ENCODE measurements at places on chromosomes 2 and 18. TPM values are rescaled to one million over a fixed set of nuclear protein-coding genes. Genes with fewer than 3 reads are reported as not detected.

LYG1 gene
- total RNA-seq, result 1.1 TPM

ID2 gene
- total RNA-seq, result 176 TPM

FASTKD2 gene
- 27.7 TPM for total RNA-seq

RAB6D gene
- total RNA-seq, result not detected

EML6 gene
- 1.0 TPM for total RNA-seq

- no peak for DNase-seq
These were observed 66.3 kb upstream of the CHRNA1 start for GRCh38 chr2:174830561-174830960.

- no peak for DNase-seq
These were observed at the start of gene ASTL for GRCh38 chr2:96138179-96139145. Gene ASTL, minus strand, starts transcription at chr2:96138502. Its CDS starts 66 bp downstream, at chr2:96138436.

GRCh38 chr2:46493971-46494250 is 14.5 kb downstream of the TMEM247 start:
- DNase-seq, result no peak

- DNase-seq, result no peak
These were observed 83.9 kb downstream of the MARCO start for GRCh38 chr2:119025762-119026351.

DNA sequence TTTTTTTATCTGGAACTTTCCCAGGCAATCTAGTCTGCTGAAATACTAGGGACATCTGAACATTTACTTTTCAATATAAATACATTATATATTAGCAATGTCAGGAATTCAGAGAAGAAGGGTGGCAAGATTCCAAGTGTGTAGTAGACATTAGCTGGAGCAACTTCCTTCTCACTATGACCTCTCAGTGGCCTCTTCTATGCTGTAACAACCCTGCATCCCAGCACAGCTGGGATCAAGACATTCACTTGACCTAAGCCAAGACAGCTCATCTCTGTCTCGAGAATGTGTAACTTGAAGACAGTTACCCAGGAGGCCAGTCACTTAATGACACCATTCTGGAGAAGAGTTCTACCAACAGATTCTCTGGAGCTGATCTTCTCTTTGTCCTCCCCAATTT is 61.7 kb upstream of the RALBP1 start:
- DNase-seq, result no peak

GRCh38 chr2:135820003-135820618 is 16.9 kb downstream of the LCT start:
- DNase-seq, result no peak

DNA sequence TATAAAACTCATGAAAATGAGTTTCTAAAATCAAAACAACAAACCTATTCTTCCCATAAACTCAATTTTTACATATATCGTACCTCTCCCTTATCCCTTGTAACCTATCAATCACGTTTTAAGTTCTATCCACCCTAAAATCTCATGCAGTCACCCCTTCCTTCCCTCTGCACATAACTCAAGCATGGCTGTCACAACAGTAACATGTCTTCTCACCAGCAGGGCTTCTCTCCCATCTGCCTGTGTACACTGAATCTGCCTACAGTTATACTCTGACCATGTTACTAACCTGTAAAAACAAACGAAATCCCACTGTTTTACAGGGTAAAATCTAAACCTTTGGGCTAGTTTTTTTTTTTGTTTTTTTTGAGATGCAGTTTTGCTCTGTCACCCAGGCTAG is 68.2 kb downstream of the MAP4K3 start:
- DNase-seq, result no peak

- no peak for DNase-seq
These were observed 71.0 kb downstream of the SGPP2 start for GRCh38 chr2:222495388-222495787.

DNA sequence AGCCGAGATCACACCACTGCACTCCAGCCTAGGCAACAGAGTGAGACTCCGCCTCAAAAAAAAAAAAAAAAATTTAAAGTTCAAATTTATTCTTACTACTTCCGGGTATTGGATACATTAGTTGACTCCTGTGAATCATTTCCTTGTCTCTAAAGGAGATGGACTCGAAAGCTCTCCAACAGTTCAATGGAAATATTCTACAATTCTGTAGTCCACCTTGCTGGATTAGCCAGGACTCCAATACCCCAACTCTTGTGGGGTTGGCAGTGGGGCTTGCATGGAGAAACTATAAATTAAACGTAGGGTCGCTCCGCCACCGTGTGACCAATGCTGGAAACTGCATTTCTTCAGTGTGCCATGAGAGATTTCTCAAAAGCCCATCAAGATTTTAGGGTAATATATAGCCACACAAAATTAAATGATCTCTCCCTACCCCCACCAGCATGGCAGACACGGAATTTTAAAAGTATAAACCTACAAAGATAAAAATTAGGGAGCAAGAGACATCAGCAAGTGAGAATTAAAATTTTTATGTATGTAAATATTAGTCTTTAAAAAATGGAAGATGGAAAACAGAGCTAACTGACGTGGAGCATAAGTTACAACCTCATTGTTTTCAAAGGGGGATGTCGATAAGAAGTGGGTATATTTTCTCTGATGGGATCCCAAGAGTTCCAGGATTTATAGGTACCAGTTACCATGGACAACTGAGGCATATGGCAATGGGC is 27.8 kb upstream of the GAREM2 start:
- peak; percentile 58 for DNase-seq

GRCh38 chr2:236008857-236009256 is 159.3 kb downstream of the GBX2 start:
- no peak for DNase-seq

- no peak for DNase-seq
These were observed 3.9 kb upstream of the PRELID3A start for GRCh38 chr18:12403601-12404506.

DNA sequence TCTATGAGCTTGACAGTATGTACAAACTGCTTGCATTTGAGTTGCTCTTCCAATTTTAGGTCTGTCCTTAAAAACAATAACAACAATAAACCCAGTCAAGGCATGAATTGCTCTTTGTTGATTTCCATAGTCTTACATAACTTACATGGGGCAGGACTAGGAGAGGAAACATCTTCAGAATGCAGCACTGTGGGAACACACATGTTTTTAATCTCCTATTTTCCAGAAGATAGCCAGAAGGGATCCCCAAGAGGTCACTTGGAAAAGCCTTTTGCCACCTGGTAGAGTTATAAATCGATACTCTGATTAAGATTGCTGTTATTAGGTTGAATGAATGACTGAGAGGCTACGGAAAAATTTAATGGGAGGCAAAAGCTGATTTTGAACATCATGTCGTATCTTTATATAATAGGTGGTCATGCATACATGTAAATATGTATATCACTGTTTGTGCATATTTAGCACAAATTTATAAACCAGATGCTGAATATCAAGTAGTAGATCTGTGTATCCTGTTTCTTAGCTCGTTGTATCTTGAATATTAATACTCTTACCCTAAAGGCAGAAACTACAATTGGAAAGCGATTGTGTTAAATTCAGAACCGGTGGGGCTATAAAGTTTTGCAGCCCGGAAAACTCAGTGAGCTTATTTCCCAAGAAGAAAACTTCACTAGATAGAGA is 479.4 kb upstream of the TCF4 start:
- DNase-seq, result no peak

- DNase-seq, result peak; percentile 27
These were observed 8.9 kb upstream of the TMEM185B start for GRCh38 chr2:120231974-120232635.

DNA sequence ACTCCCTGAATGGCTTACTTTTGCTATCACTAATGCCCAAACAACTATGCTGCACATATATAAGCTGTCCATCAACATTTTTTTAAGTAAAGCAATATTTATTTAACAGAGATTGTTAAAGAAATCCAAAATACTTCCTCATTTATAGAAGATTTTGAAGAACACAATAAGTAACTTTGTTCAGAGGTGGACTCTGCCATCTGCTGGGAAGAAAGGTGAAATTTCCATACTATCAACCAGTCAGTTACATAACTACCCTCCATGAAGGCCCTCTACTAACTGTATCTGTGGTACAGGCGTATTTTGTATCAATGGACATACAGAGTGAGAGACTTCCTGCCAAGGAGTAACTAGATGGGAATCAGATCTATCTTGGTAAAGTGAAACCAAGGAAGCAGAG is 106.0 kb downstream of the DTNB start:
- no peak for DNase-seq

GRCh38 chr2:179107737-179108136 is 57.8 kb upstream of the CCDC141 start:
- no peak for DNase-seq

- no peak for DNase-seq
These were observed 557.1 kb upstream of the CHAC2 start for GRCh38 chr2:53210538-53210937.

DNA sequence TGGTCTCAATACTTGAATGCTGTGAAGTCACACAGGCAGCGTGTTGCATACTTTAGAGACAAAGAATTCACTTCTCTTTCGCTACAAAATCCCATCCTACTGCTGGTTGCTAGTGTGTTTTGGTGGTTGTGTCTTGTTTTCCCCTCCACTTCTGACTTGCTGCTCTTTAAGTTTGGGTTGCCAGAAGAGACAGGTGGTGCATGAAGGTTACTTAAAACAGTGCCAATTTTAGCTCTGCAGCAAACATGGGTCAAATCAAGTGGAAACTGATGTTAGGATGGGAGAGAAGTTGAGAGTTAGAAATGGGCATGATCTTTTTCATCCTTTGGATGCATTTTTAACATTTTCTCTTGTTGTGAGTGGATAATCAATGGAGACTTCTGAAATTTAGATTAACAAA is 136.2 kb upstream of the KCNH7 start:
- DNase-seq, result no peak

DNA sequence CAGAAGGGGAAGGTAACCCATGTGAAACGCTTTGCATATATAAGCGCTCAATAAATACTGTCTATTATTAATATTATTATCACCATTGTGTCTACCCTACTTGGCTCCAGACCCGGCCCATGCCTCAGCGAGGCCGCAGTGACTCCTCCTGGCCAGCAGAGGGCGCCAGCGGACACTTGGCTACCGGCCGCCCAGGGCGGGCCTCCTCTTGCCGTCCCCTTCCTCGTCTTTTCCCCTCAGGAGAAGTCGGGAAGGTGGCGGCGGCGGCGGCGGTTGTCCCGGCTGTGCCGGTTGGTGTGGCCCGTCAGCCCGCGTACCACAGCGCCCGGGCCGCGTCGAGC is at the start of gene AGFG1:
TSS of gene AGFG1 (plus strand) at position 233 of the 341 bp plus-strand sequence. CDS start 266 bp downstream, outside the sequence.
- peak; percentile 83 for DNase-seq

DNA sequence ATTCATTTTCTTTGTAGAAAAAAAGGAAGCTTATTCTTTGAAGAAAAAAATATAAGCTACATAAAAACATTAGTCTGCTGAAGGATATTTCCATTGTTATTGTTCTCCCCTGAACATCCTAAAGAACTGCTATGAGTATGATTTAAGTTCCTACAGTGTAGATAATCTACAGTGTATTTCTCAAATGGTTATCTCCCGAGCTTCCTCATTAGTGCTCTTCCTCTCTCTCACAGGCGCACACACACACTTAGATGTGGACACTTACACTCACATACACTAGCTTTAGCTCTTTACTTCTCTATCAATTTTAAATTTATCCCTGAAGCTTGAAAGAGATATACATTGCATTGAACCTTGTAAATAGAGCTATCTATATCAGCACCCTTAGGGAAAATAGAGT is 681.0 kb downstream of the KCNJ3 start:
- DNase-seq, result no peak

DNA sequence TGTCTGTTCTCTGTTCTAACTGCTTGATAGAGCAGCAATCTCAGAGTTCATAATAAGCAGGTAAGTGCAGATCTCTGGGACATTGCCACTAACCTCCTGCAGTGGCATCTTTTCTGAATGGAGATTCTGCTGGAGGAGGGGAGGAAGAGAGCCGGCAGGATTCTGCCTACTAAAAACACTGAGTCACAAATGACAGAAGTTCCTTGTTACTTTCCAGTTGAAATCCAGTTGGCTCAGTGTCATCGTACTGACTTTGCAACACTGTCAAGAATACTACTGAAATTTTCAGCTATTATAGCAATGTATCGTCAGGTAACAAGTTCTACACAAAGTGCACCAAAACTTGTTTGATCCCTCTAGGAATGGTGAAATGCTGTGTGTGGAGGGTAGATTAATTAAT is 79.6 kb upstream of the ST6GAL2 start:
- DNase-seq, result no peak

DNA sequence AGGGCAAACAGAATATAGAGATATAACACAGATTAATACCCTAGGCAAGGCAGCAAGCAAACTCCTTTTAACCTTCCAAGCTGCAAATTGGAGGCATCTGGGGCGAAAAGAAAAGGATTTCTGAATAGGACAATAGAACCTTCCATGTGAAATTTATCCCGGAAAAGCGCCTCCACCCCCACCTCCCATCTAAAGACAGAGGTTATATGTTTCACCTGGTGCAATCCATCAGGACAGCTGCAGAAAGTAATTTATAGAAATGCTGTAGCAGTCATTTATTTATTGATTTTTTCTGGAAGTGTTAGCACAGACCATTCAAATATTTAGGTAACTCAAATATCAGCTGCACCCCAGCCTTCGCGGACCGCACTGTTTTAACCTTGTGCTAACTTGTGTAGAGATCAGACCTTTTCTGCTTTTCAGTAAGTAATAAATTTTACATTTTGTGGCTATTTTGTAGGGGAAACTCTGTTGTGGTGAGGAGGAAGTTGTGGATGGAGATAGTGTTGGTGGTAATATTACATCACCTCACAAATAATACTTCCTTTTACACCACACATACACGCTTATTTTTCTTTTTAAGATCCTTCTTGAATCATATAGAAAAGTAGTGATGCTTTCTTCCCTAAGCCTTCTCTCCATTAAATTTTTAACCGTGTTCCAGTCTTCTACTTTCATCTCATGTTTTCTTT is 919.3 kb upstream of the CDH2 start:
- DNase-seq, result no peak

DNA sequence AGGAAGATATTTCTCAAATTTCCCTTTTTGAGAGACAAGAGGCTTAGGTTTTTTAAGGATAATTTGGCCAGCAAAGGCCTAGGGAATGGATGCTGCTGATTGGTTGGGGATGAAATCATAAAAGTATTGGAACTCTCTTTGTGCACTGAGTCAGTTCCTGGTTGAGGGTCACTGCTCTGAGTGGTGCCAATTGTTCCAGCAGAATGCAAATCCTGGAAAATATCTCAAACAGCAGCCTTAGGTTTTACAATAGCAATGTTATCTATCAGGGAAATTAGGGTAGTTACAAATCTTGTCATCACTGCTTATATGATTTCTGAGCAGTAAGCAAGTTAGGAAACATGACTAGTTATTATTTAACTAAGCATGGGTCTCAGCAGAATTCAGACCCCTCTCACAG is 96.2 kb downstream of the RAD51AP2 start:
- no peak for DNase-seq
